ENCODE measurements at places on chromosomes 7 and 10.
A peak's percentile ranks its signal among the peaks of the same experiment; 100 is the strongest.

DNA sequence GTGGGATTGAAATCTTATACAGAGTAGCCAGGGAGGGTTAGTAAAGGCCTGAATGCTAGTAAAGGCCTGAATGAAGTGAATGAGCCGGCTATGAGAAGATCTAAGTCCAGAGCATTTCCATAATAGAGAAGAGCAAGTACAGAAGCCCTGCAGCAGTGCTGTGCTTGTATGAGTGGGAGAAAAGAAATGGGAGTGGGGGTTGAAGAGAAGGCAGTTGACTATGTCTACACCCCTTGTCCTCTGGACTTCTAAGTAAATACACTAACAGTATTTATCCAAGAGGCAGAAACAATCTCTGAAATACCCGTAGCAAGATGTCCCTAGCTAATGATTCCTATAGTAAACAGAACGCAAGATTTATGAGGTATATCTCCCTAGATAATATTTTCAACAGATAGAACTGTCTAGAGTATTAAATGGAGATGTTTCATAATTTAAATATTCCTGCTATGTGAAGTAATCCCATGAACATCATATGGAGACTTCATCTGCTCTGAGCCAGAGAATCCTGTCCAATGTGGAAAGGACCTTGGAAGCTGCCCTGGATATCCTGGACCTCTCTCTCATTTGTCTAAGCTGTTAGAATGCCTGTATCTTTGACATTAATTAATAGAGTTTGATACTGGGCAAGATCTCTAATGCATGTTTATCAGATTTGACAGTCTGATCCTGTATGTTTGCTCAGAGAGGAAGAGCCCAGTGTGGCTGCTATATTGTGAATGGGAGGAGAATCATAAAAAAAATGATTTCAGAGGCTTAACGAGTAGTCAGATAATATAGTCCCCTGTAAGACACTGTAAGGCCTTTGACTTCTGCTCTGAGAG, 171.6 kb downstream of the LRRN3 start:
- no peak for DNase-seq

- peak; percentile 27 for DNase-seq
Observed at GRCh38 chr7:106947244-106947728, 82.2 kb downstream of the PIK3CG start.

GRCh38 chr10:75596930-75597620, 165.7 kb downstream of the LRMDA start:
- no peak for DNase-seq

DNA sequence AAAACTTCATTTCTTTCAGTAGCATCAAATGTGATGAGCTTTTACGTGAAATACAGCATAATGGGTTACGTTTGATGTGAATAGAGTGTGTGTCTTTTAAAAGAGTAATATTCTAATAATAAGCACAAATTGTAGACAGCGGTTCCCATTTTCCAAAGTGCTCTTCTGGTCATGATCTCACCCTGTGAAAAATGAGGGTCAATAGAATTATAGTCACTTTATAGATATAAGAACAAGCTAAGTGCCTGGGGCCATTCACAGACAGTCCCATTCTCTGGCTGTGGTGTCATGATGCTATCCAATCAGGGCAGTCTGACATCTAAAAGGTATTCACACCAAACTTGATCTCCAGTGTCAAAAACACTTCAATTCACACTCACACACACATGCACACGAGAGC, 830.8 kb upstream of the AUTS2 start:
- no peak for DNase-seq

- peak; percentile 54 for DNase-seq
Observed at GRCh38 chr7:32958046-32959025, 1.1 kb downstream of the FKBP9 start.

DNA sequence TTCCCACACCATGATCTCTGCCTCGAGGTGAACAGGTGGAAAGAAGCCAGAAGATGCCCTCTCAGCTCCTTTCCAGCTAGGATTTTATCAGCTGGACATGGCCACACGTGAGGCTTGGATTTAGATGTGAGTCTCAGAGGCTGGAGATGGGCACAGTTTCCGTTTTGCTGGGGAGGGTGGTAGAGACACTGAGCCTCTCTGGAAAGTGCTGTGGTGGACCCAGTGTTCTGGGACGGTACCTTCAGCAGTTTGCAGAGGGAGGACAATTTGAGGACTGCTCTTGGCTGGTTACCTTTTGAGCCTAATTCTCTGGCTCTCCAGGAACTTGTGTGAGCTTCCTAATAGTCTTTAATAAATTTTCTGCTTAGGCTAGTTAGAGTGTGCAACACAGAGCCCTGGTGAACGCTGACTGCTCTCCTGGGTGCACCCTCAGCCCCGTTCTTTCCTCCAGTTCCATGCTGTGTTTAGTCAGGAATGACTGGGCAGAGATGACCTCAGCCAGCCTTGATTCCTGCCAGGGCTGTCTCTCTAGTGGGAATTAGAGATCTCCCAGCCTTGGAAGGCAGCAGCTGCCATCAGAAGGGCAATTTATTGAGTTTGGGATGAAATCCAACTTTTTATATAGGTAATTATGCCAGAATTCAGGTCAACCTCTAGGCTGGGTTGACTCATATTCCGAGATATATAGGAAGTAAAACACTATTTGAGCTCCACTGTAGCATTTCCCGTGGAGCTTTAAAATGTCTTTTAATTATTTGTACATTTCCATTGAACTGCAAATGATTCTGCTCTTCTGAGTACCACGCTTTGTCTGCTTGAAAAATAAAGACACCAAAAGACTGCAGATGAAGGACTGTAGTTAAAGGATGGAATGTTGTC, 103.9 kb downstream of the GATA3 start:
- DNase-seq: no peak

GRCh38 chr10:49610114-49610457, at the start of gene SLC18A3:
TSS of gene SLC18A3 (plus strand) at chr10:49610310. CDS start at chr10:49610741, 431 bp downstream.
- no peak for DNase-seq

GRCh38 chr7:138948403-138948802, 32.8 kb downstream of the KIAA1549 start:
- no peak for DNase-seq

DNA sequence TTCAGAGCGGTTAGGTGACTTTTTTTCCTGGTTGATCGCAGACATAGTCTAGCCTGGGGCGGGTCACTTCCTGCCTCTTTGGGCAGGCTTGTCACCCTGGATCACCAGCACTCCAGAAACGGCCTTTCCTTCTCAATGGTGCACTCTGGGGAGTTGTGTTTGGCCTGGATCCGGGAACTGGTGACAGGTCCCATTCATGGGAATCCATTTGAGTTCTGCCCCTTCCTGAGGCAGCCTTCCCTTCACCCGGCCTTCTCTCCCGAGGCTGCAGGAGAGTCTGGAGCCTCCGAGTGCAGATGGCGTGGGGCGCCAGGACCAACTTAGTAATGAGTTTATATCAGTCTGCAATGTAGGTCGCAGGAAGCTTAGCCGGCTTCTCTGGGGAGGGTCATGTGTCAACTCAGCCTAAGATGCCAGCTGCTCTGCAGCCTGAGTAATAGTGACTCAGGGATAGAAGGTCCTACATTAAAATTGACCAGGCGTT, 54.2 kb downstream of the TACR2 start:
- DNase-seq: peak; percentile 63

- DNase-seq: no peak
Observed at GRCh38 chr7:149147752-149148653, 750 bp downstream of the ZNF398 start.

- no peak for DNase-seq
Observed at GRCh38 chr10:36380538-36380937, 738.4 kb upstream of the FZD8 start.

- DNase-seq: no peak
Observed at GRCh38 chr7:1500064-1500807, 4.0 kb downstream of the INTS1 start.

DNA sequence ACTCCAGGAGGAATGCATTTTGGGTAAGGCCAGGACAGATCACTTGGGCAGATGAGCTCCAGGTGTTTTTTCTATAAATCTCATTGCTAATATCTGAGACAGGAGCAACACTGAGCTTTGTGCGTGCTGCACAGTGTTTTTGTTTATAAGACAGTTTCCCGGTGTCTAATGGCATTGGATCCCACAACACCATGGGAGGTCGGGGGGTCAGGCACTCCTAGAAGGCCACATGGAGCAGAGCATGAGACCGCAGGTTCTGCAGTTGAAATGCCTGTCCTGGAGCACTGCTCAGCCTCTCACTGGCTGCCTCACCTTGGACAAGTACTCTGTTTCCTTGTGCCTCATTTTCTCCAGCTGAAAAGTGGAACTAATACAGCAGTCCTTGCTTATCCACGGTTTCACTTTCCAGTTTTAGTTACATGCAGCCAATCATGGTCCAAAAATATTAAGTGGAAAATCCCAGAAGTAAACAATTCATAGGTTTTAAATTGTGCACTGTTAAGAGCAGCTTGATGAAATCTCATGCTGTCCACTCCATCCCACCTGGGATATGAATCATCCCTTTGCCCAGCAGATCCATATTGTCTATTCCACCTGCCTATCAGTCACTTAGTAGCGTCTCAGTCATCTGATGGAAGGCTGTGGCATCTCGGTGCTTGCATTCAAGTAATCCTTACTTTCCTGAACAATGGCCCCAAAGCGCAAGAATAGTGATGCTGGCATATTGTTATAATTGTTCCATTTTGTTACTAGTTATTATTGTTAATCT, 35.2 kb downstream of the ATXN7L1 start:
- DNase-seq: no peak

DNA sequence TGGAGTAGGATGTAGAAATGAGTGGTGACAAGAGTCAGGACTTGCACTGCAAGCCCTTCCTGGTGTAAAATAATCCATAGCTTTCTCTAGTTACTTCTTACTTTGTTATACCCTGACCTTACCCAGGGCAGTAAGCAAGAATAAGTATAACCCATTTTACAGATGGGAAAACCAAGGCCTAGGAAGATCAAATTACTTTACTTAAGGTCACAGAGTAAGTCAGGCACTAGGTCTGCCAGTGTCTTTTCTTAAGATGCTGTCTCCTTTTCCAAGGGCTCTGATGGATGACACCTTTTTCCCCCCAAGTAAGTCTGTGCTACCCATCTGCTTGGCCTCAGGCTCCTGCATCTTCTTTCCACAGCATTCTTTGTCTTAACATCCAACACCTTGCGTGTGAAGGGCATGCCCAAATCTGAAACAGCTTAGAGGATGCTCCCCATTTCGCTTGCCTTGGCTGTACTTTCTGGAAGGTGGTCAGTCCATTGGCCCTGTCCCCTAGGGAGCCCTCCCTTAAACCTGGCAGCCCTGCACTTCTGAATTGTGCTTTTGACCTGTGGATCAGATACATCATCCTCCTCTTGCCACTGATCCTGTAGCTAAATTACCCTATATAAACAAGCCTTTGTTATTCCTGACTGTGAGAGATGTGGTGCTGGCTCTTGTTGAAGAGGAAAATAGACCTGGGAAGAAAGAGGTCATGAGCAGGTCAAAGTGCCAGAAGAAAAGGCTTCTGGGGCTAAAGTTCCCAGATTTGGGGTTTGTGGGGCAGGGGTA, 168.6 kb downstream of the LRMDA start:
- DNase-seq: no peak

GRCh38 chr7:125695626-125696025, 766.0 kb upstream of the POT1 start:
- DNase-seq: no peak

DNA sequence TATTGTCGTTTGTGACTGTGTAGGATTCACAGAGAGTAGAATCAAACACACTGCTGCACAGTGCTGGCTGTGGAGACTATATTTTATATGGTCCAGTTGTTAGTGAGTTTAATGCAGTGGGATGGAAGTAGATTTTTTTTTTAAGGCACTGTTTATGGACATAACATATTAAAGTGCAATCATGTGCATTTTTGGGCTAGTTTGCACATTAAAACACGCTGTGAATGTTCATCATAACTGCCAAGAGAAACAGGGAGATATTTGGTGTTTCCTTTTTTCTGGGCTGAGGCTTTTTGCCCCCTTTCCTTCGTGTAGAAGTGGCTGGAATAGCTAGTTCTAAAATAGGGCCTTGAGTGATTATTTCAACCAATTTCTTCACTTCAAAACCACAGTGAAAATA, 139.2 kb downstream of the MYOF start:
- DNase-seq: no peak

GRCh38 chr7:138338361-138338760, 121.7 kb upstream of the TRIM24 start:
- no peak for DNase-seq

DNA sequence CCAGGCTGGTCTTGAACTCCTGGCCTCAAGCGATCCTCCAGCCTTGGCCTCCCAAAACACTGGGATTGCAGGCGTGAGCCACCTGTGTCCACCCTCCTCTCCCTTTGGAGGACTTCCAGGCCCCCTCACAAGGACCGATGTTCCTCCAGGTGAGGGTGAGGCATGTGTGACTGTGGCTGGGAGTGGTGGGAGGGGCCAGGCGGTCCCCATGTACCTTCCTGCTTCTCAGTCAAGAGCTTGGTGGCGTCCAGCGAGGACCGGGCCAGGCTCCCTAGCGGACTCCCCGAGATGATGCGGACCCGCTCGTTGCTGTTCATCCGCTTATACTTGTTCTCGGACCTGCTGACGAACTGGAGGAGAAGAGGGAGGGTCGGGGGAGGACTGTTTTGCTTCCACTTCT, 70.9 kb upstream of the GNA12 start:
- no peak for DNase-seq

DNA sequence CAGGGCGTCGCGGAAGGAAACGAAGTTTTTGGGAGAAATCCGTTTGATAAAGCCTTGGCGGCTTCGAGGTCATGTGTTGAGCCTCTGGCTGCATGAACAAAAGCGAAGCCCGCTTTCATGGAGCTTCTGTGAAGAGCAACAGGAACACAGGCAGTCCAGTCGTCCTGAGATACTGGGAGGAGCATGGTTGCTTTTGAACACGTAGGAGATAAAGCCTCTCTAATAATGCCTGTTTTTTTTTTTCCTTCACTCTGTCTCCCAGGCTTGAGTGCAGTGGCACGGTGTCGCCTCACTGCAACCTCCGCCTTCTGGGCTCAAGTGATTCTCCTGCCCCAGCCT, 473 bp upstream of the ZNF32 start:
- DNase-seq: no peak

GRCh38 chr10:3090914-3091787, 23.8 kb downstream of the PFKP start:
- peak; percentile 84 for DNase-seq

GRCh38 chr10:7054915-7055314, 355.9 kb downstream of the SFMBT2 start:
- no peak for DNase-seq

Data from skeletal muscle cell (primary cell).